ENCODE measurements at places on chromosomes 12 and 14. TPM values are rescaled to one million over a fixed set of nuclear protein-coding genes. Genes with fewer than 3 reads are reported as not detected.
A peak's percentile ranks its signal among the peaks of the same experiment; 100 is the strongest.

- H3K4me1 ChIP-seq, result peaks cover 36% of the 10 kb centered on the region
- H3K4me3 ChIP-seq, result no peak overlapping the region
- H3K27me3 ChIP-seq, result peaks cover 2% of the 10 kb centered on the region
Observed at GRCh38 chr14:74578479-74578878, 33.6 kb downstream of the LTBP2 start.

- DNase-seq, result no peak
- no peaks in the 10 kb centered on the region for H3K27me3 ChIP-seq
- H3K4me1 ChIP-seq, result peaks cover 20% of the 10 kb centered on the region
- H3K4me3 ChIP-seq, result no peak overlapping the region
Observed at GRCh38 chr14:74890262-74890661, 8.5 kb downstream of the DLST start.

Gene OVCH1
- not detected for total RNA-seq

Gene ARID4A
- 25.3 TPM for total RNA-seq

GRCh38 chr12:1614360-1614759 lies 14.7 kb upstream of the WNT5B start:
- peaks cover 12% of the 10 kb centered on the region for H3K4me1 ChIP-seq
- H3K27ac ChIP-seq, result no peak overlapping the region
- H3K27me3 ChIP-seq, result peaks cover 2% of the 10 kb centered on the region
- no peak overlapping the region for H3K4me3 ChIP-seq
- no peak for DNase-seq

Gene BBOF1
- total RNA-seq, result 2.1 TPM

Gene AKAP5
- total RNA-seq, result 0.39 TPM

Gene CEBPE
- 0.34 TPM for total RNA-seq

DNA sequence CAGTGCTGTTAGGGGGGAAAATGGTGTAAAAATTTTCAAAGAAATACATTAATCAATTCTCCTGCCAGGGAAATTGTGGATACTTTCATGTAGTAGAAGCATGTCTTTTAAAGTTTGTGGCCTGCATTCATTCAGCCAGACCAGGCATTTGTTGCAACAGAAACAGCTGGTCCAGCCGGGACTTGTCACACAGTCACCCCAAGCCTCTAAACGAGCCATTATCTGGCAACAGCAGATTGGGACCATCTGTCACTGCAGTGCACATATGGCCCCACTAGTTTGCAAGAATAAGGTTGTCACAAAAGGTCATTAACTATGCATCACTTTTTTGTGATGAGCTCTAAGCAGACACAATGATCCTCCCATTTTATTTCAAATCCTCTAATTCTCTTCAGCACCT lies 193.9 kb downstream of the PHLDA1 start:
- no peak for DNase-seq
- H3K27ac ChIP-seq, result no peak overlapping the region
- no peaks in the 10 kb centered on the region for H3K36me3 ChIP-seq
- peaks cover 7% of the 10 kb centered on the region for H3K4me1 ChIP-seq

- no peak overlapping the region for H3K4me3 ChIP-seq
- no peak overlapping the region for H3K27ac ChIP-seq
- H3K27me3 ChIP-seq, result peaks cover 3% of the 10 kb centered on the region
- no peaks in the 10 kb centered on the region for H3K36me3 ChIP-seq
- no peak for DNase-seq
Observed at GRCh38 chr12:32627976-32628375, 51.1 kb upstream of the DNM1L start.

Gene RERG
- not detected for total RNA-seq

DNA sequence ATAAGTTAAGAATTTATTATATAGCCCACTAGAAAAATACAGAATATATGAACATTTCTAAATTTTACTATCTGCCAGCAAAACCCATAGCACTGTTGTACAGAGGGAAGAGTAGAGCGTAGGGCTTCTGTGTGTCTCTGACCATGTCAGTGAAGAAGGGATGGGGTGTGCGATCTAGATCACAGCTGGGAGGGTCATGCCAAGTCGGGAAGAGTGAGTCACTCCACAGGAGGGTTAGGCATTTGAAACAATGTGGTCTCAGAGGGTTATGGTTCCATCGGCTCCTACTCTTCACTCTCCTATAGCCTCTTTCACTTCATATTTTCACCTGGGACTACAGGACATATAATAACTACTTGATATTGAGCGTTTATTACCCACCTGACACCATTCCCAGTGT lies 185.1 kb upstream of the DDHD1 start:
- H3K36me3 ChIP-seq, result no peaks in the 10 kb centered on the region
- no peaks in the 10 kb centered on the region for H3K4me1 ChIP-seq
- no peak for DNase-seq
- H3K27me3 ChIP-seq, result no peaks in the 10 kb centered on the region
- H3K4me3 ChIP-seq, result no peak overlapping the region

DNA sequence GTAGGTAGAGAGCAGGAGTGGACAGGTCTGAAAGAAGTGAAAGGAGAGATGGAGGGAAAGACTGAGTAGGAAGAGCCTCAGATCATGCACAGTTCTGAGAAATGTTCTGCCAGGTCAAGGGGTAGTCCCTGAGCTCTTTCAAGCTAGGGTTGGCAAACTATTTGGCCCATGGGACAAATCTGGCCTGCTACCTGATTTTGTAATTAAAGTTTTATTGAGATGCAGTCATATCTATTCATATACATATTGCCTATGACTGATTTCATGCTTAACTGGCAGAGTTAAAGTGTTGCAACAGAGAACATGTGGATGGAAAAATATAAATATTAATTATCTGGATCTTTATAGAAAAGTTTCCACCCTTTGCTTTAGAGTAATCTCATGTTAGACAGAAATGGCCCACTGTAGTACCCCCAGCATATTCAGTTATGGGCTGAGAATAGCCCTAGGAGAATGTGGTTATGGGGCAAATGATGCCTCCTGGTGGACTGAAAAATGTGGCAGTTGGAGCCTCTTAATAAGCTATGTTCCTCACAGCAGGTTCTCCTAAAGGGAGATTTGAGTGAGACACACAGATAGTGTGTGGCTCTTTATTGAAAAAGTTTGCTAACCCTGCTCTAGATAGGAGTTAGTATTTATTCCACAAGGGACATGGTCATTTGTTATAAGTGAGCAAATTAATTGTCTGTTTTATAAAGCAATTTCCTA lies 476.9 kb downstream of the LRIG3 start:
- H3K4me3 ChIP-seq, result no peak overlapping the region
- no peaks in the 10 kb centered on the region for H3K4me1 ChIP-seq
- no peaks in the 10 kb centered on the region for H3K36me3 ChIP-seq
- H3K27ac ChIP-seq, result no peak overlapping the region
- H3K27me3 ChIP-seq, result peaks cover 2% of the 10 kb centered on the region
- DNase-seq, result peak; percentile 16

DNA sequence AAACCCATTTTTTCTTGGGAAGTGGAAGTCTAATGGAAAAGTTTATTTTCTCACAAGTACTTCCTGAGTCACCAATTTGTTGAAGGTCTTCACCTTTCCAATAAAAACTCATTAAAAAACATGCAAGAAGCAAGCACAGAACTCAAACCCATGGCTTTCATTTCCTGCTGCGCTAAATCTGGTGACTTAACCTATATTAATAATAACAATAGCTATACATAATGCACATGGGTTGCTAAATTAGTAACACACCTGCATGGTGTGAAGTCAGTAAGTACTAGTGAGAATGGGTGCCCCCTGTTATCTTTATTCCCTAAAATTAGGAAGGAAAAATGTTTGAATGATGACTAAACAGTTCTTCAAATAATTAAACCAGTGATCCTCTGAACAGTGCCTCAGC lies 52.3 kb downstream of the PPP2R5C start:
- H3K4me3 ChIP-seq, result peak overlapping the region; percentile 97
- peak overlapping the region; percentile 95 for H3K27ac ChIP-seq
- peaks cover 55% of the 10 kb centered on the region for H3K36me3 ChIP-seq
- H3K27me3 ChIP-seq, result no peaks in the 10 kb centered on the region
- DNase-seq, result no peak

Gene PLEK2
- total RNA-seq, result 2.9 TPM

DNA sequence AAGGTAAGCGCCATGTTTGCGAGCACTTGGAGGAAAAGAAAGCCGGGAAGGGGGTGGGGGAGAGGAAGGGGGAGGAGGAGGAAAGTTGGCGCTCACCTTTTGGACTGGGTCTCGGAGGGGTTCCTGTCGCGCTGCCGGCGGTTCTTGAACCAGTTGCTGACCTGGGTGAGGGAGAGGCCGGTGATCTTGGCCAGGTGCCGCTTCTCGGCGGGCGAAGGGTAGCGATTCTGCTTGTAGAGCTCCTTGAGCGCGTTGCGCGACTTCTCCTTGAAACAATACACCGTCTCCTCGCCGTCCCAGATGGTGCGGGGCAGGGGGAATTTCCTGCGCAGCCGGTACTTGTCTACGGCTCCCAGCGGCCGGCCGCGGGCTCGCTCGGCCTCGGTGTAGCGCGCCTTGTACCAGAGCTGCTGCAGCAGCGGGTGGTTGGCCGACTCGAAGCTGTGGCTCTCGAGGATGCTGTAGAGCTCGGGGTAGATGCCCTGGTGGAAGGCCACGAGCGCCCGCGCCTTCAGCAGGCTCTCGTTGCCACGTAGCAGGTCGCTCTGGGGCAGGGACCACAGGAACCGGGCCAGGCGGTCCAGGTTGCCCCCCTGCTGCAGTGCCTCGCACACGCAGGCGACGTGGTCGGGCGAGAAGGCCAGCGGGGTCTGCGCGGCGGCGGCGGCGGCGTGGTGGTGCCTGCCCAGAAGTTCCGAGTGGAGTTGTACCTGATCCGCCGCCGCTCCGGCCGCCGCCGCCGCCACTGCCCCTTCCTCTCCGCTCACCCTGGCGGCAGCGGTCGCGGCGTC lies 840 bp downstream of the SIX4 start:
- peak; percentile 56 for DNase-seq
- no peaks in the 10 kb centered on the region for H3K36me3 ChIP-seq
- H3K27me3 ChIP-seq, result peaks cover 71% of the 10 kb centered on the region

GRCh38 chr12:99205111-99205510 lies 442.4 kb upstream of the GARIN6 start:
- H3K4me3 ChIP-seq, result no peak overlapping the region
- H3K27ac ChIP-seq, result no peak overlapping the region
- DNase-seq, result no peak
- no peaks in the 10 kb centered on the region for H3K36me3 ChIP-seq
- H3K4me1 ChIP-seq, result no peaks in the 10 kb centered on the region

Gene MMP19
- not detected for total RNA-seq

DNA sequence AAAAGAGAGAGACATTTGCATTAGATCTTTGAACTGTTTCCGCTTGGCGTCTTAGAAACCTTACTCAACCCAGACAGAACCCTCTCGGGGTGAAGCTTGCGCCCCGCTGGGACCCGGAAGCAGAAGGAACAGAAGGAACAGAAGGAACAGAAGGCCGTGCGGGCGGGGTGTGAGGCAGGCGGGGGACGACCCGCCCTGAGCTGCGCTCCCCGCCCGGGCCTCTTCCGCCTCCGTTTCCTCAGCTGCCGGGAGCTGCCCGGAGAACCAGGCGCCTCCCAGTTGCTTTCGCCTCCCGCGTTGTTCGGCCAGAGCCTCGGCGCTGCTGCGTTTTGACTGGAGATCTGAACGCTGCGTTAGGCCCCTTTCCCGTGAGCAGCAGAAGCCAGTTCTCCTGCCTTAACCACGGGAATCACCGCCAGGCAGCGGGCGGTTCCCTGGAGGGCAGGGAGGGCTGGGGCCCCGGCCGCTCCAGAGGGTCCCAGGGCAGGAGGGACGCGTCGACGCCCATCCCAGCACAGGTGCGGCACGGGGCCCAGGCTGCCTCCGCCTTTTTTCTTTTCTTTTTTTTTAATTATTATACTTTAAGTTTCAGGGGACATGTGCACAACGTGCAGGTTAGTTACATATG lies 19.3 kb upstream of the MMP17 start:
- DNase-seq, result peak; percentile 66
- H3K27me3 ChIP-seq, result no peaks in the 10 kb centered on the region
- H3K27ac ChIP-seq, result no peak overlapping the region
- H3K4me3 ChIP-seq, result peak overlapping the region; percentile 59

GRCh38 chr14:72366619-72367018 lies 434.4 kb downstream of the RGS6 start:
- H3K36me3 ChIP-seq, result no peaks in the 10 kb centered on the region
- no peak overlapping the region for H3K4me3 ChIP-seq
- no peak for DNase-seq
- no peak overlapping the region for H3K27ac ChIP-seq
- H3K4me1 ChIP-seq, result no peaks in the 10 kb centered on the region
- H3K27me3 ChIP-seq, result peaks cover 4% of the 10 kb centered on the region

Gene SERPINA5
- total RNA-seq, result not detected

DNA sequence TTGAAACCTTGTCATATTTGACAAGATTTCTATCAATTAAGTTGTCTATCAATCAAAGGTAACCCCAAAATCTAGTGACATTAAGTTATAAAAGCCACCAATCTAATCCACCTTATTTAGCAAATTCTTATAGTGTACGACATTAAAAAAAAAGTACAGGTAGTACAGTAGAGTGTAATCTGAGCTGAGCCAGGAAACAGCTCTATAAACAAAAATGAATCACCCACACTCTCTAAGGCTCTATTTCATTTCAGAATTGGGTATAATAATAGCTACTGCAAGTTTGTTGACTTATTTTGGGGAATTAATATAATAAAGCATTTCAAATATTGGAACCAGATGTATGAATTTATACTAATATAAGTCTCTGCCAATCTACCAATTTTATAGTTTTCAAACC lies 342.4 kb upstream of the FLRT2 start:
- H3K4me3 ChIP-seq, result no peak overlapping the region
- no peak for DNase-seq
- H3K36me3 ChIP-seq, result no peaks in the 10 kb centered on the region
- no peaks in the 10 kb centered on the region for H3K27me3 ChIP-seq
- H3K4me1 ChIP-seq, result no peaks in the 10 kb centered on the region

DNA sequence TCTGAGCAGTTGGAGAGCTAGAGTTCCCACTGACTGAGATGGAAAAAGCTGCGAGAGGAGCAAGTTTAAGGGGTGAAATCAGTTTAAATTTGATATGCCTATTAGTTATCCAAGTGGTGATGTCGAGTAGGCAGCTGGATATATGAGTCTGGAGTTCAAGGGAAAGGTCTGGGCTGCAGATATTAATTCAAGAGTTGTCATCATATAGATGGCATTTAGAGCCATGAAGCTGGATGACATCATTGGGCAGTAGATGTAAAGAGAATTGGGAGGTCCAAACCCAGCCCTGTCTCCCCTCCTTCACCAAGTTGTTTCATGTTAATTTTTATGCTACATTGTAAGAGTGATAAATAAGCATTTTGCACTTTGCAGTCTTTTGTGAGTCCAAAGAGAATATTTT lies 898.1 kb downstream of the GALC start:
- H3K27ac ChIP-seq, result no peak overlapping the region
- H3K27me3 ChIP-seq, result no peaks in the 10 kb centered on the region
- H3K4me3 ChIP-seq, result no peak overlapping the region
- H3K4me1 ChIP-seq, result no peaks in the 10 kb centered on the region
- no peak for DNase-seq

Gene NKX2-1
- total RNA-seq, result not detected

Gene DDX55
- total RNA-seq, result 44.3 TPM

- no peaks in the 10 kb centered on the region for H3K36me3 ChIP-seq
- H3K4me1 ChIP-seq, result no peaks in the 10 kb centered on the region
- no peak for DNase-seq
- peaks cover 8% of the 10 kb centered on the region for H3K27me3 ChIP-seq
- no peak overlapping the region for H3K27ac ChIP-seq
Observed at GRCh38 chr14:32352631-32353030, 23.5 kb downstream of the AKAP6 start.

- H3K4me3 ChIP-seq, result no peak overlapping the region
- no peak overlapping the region for H3K27ac ChIP-seq
- DNase-seq, result no peak
- peaks cover 16% of the 10 kb centered on the region for H3K27me3 ChIP-seq
- peaks cover 5% of the 10 kb centered on the region for H3K4me1 ChIP-seq
- H3K36me3 ChIP-seq, result no peaks in the 10 kb centered on the region
Observed at GRCh38 chr14:59182641-59183040, 5.8 kb upstream of the DAAM1 start.

Gene ABCD2
- 2.3 TPM for total RNA-seq

- no peaks in the 10 kb centered on the region for H3K27me3 ChIP-seq
- H3K36me3 ChIP-seq, result peaks cover 40% of the 10 kb centered on the region
- peaks cover 73% of the 10 kb centered on the region for H3K4me1 ChIP-seq
Observed at GRCh38 chr14:102798926-102799325, 21.7 kb downstream of the TRAF3 start.

Gene C12orf42
- not detected for total RNA-seq
